GM13976 (cell line): ENCODE measurements at places on chromosomes 2 and 18.

DNA sequence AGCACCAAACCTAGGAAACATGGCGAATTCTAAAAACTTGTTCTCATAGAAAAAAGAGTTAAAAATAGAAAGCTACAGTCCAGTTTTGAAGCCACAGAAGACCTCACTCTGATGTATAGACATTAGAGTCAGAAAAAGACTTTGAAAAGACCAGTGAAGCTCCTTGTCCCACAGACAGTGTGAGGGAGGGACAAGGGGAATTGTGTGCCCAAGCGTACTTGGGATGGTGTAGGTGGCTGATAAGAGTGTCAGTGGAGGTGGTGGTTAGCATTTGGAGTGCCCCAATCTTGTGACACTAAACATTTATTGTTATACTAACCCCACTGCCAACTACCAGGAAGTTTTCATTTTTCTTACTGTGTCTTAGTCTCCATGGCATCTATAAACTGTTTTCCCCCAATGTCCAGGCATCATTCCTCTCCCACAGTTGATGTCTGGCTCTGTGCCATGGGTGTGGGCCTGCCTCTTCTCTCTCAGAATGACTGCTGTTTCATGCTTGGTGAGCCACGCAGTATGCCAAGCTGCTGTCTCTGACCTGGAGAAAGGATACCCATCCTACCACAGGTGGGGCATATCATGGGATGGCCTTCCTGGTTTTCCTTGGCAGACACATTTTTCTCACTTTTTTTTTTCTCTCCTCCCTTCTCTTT, 161.4 kb downstream of the RPIA start:
- no peak for DNase-seq

GRCh38 chr2:139514951-139515350, 734.8 kb upstream of the NXPH2 start:
- no peak for DNase-seq

DNA sequence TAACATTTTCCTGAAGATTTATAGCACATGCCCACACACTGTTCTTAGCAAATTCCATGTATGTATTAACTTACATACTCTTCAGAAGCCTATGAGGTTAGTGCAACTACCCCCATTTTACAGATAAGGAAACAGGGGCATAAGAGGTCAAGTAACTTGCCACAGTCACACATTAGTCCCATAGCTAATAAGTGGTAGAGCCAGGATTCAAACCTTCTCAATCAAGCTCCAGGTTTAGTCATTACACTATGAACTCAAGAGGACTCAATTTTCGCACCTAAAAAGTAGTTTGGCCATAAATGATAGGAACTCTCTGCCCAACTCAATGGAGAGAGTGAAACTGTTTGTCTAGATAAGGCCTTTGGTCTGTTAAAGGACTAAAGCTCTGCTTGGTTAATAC, 9.7 kb upstream of the RIF1 start:
- DNase-seq, result no peak

GRCh38 chr2:216786676-216787075, 73.2 kb downstream of the TNP1 start:
- DNase-seq, result no peak

- no peak for DNase-seq
Measured at GRCh38 chr2:26772064-26773001, 8.2 kb downstream of the SLC35F6 start.

DNA sequence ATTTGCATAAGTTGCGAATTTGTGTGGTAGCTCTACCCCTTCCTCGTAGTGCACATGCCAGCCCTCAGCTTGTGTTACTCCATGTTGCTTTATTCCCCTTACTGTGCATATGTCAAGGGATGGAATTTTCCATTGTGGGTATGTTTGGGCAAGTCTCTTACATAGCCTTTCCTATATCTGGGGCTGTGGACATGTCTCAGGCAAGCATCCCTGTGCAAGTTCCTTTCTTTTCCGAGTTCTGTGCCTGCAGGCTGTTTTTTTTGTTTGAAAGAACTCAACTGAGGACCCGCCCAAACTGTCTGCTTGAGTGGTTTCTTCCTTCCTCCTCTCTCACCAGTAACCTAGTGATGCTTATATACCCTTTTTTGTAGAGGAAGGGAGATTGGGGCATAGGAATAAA, 1739.1 kb upstream of the PIK3C3 start:
- no peak for DNase-seq

DNA sequence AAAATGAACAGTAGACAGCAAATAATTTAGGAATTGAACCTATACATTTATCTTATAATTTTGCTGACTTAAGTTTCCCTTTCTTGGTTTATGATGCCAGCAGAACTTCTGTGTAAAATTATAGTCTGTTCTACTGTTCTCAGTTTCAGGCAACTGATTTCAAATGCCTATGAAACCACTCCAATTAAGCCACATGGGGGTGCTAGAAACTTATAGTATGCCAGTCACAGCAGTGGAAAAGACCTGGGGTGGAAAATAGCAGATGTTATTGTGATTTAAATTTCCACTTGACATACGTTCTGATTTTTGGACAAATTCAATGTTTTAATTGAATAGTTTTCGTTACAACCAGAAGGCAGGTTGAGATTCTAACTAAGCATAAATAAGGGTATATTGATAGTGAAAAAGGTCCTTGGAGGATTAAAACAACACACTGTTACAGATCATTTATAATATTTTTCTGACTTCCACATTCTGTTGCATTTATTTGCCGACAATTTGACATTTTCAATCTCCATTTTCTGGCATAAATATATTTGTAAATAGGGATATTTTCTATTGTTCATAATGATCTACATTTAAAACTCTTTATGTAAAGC, 61.4 kb downstream of the CPS1 start:
- DNase-seq, result no peak

DNA sequence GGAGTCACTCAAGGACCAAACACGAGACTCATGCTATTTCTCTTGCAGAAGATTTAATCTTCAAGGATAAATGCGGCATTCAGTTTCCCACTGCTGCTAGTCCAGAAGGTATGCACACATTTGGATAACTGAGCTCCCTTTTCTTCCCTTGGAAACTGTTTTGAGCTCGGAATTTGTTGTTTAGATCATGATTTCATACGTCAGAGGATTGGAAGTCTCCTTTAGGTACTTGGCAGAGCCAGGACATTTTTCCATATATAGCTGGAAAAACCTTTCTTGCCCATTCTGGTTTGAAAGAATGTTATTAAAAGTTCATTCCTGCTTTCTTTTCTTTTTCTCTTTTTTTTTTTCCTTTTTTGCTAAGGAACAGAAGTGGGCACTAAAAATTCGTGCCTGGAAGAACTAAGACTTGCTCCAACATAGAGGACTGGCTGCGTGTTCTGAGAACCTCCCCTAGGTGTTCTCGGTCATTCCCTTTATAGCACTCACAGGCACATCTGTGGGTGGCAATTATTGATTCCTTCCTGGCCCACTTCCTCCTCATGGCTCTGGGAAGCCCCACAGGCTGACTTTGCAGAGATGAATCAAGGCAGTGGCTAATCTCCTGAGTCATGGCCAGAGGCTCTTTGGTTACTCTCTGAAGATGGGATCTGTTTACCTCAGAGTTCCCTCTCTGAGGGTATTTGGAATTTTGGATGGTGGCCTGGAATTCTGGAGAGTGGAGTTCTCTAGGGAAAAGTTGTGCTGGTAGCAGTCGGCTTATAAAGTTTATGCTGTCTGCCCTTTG, 104.8 kb downstream of the PLCL1 start:
- DNase-seq, result no peak
